ENCODE measurements at places on chromosomes 12 and 14.

- no peak for DNase-seq
Observed at GRCh38 chr14:50533241-50533705, 904 bp upstream of the MAP4K5 start.

DNA sequence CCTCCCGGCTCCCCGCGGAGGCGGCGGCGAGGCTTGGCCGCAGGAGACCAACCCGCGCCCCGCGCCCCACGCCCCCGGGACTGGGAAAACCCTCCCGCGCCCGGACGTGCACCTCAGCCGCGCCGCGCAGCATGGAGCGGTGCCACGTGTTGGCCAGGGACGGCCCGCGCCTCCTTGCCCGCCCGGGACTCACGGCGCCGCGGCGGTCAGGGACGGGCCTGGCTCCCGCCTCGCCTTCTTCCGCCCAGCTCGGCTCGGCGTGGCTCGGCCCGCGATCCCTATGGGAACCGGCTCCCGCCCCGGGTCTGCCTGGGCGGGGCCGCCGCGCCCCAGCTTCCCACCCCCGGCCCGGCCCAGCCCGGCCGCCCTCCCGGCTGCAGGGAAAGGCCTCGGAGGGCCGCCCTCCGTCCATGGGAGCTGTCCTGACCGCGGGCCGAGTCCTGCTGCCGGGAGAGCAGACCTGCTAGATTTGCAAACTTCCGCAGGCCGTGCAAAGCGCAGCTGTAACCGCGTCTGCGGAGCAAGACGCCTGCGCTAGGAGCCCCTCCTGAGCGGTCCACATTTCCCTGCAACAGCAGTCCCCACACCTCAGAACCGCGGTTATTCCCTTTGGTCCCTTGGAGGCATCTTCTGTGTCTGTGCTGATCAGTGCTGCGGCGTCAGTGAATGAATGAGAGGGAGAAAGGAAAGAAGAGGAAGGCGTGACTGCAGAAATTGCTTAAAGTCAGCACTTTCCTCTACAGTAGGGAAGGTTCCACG lies at the start of gene CDKL1:
Gene CDKL1, minus strand, starts transcription at position 251 of the 759 bp plus-strand sequence. CDS start 1,013 bp downstream, outside the sequence.
- DNase-seq, result no peak

GRCh38 chr12:3698218-3698974 lies 54.5 kb downstream of the CRACR2A start:
- no peak for DNase-seq

- DNase-seq, result no peak
Observed at GRCh38 chr14:46325157-46325556, 326.4 kb downstream of the RPL10L start.

GRCh38 chr12:19480459-19480858 lies 41.2 kb downstream of the AEBP2 start:
- no peak for DNase-seq

Measured in stimulated activated CD8-positive, alpha-beta memory T cell treated with anti-CD3 and anti-CD28 coated beads, Interleukin-4, amount 100 ng/mL, for 1 hour (primary cell).